NCI-H82 (cell line): ENCODE measurements at places on chromosomes 1 and 21.

DNA sequence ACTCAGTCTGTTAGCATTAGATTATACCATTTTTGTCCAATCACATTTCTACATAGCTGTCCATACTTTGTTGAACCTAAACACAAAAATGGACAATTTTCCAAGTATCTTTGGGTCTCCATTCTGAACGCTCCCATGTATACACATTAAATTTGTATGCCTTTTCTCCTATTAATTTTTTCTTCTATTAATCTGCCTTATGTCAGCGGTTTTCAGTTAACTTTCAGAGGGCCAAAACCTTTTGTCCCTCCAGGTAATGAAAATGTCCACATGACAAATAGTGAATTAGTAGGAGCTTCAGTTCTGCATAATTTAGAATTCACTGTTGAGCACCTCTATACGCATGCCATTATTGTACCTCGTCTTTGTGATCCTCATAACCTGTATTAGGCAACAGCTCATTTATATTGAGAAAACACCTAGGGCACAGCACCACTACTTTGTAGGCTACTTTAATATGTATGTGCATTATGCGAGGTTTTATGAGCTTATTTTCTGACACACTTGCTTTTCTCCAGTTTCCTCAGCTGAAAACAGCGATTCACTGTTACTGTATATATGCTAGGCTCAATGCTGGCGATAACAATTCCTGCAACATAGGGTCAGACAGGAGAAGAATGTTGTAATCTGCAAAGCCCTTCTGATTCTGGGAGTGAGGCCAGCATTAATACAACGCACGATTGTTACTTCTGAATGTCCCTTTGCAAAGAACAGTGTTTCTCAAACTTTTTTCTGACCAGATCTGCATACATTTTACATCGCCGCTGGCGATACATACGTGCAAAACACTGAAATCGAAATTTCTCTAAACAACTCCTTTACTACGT, 1.1 kb upstream of the ABCD3 start:
- peak; percentile 40 for DNase-seq

GRCh38 chr1:55848906-55849305, 633.7 kb upstream of the USP24 start:
- DNase-seq = peak; percentile 23

GRCh38 chr1:169565335-169566271, 20.7 kb downstream of the F5 start:
- DNase-seq = no peak

- no peak for DNase-seq
These were observed 73.1 kb downstream of the ATP6V1G3 start for GRCh38 chr1:198467342-198467741.

- DNase-seq = no peak
These were observed 35.4 kb downstream of the FAAP20 start for GRCh38 chr1:2159124-2159523.

- no peak for DNase-seq
These were observed 60.0 kb upstream of the HMCN1 start for GRCh38 chr1:185674201-185674600.

GRCh38 chr1:204321665-204322064, 38.1 kb downstream of the PLEKHA6 start:
- DNase-seq = no peak

DNA sequence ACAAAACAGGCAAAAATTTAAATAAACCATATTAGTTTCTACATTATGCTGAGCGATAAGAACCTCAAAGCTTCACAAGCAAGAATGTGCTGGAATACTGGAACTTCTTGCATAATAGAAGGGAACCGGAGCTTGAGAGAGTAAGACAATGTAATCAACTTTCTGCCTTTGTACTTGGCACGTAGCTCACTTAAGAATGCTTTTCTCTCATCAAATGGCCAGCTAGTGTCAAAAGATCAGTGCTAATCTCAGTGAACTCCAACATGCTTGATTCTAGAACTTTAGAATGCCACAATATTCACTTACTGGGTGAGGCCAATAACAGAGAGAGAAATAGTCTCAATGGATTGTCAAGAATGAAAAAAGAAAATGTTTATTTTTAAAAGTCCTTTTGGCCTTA, 486.1 kb upstream of the LRRC7 start:
- DNase-seq = no peak

GRCh38 chr1:15489052-15489736, 13.3 kb downstream of the CELA2B start:
- peak; percentile 84 for DNase-seq
